ENCODE measurements at places on chromosomes 7 and 10. TPM values are rescaled to one million over a fixed set of nuclear protein-coding genes. Genes with fewer than 3 reads are reported as not detected.
A peak's percentile ranks its signal among the peaks of the same experiment; 100 is the strongest.

DNA sequence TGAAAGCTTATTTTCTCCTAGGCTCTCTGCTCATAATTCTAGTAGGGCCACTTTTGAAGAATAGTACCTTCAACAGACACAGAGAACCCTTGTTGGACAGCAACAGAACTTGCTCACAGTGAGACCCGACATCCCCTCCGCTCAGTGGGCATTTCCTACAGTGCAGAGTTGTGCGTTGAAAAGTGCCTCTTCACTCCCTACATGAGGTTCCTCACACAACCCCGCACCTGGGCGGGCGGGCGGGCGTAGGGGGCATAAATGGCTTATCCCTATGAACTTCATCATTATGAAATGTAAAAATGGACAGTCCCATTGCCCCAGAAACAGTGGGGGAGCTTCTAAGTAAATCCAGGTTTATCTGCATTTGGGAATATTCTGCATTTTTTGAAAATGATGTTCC, 174.9 kb downstream of the MGMT start:
- no peak for DNase-seq

DNA sequence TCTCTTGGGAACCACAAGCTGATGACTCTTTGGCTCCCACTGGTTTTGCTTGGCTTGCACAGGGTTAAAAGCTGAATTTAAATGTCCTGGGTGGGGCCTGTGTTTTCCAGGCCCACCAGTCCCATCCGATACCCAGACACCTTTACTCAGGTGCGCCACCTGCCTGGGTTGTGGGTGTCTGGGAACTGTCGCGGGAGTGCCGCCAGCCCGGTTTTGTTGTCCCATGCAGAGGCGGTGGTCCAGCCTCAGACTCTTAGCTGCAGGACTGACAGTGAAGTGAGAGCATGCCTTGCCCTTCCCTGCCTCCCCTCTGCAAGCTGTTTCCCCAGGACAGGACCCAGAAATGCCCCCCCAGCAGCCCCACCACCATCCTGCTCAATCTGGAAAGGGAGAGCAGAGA, 255.6 kb upstream of the ZNF32 start:
- DNase-seq, result no peak

DNA sequence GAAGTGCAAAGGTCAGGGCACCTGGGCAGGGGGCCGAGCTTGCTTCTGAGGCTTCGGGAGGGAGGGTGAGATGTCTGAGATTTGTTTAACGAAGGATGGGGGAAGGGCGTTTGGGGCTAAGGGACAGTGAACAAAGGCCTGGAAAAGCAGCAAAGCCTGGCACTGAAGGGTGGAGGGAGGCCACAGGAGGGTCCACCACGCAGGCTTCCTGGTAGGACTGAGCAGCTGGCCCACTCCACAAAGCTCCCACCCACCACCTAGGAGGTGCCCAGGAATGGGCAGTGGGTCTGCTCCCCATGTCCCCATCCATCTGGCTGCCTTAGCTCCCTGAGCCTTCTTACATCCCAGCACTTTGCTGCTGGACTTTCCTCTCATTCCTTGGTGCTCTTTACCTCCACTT, 39.4 kb upstream of the CXCL12 start:
- no peak for DNase-seq

GRCh38 chr7:18419456-18419855, 76.1 kb upstream of the HDAC9 start:
- DNase-seq, result no peak

DNA sequence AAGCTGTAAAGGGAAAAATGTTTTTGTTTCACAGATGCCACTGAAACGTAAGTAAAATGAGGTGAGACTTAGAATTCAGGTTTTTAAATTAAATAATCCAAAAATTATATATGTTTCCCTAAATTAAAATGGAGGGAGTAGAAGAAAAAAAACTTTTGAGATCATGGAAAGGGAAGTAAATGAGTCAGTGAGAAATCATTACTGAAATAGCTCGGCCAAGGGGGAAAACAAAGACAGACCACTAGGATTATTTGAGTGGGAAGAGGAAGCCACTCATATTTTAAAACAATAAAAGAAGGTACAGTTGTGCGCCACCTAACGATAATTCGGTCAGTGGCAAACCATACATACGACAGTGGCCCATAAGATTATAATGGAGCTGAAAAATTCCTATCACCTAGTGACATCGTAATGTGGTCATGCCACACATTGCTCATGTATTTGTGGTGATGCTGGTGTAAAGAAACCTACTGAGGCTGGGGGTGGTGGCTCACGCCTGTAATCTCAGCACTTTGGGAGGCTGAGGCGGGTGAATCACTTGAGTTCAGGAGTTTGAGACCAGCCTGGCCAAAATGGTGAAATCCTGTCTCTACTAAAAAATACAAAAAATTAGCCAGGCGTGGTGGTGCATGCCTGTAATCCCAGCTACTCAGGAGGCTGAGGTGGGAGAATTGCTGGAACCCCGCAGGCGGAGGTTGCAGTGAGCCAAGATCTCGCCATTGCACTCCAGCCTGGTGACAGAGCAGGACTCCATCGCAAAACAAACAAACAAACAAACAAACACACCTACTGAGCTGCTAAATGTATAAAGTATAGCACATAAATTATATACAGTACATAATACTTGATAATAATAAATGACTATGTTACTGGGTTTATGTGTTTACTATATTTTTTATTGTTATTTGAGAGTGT, 64.7 kb downstream of the MKX start:
- no peak for DNase-seq

DNA sequence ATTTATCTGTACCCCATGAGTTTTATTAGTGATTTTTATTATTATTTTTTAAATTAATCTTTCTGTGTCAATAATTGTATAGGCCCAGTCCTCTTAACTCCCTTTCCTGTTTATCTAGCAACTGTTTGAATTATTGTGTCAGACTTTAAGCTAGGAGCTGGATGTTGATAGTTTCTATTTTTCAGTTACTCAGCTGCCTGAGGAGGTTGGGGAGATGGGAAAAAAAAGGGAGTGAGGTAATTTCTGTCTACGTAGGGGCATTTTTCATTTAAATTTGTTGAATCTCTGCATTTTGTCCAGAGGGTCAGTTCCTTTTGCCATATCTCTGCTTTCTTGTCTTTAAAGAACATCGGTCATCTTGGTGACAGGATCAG, 5.0 kb upstream of the ZNF518A start:
- no peak for DNase-seq

- no peak for DNase-seq
These were observed 2.2 kb downstream of the PDCD4 start for GRCh38 chr10:110873951-110874350.

GRCh38 chr7:130396109-130396508, 15.8 kb downstream of the CPA1 start:
- no peak for DNase-seq

GRCh38 chr7:123096434-123096833, 100.9 kb upstream of the TAS2R16 start:
- DNase-seq, result no peak

DNA sequence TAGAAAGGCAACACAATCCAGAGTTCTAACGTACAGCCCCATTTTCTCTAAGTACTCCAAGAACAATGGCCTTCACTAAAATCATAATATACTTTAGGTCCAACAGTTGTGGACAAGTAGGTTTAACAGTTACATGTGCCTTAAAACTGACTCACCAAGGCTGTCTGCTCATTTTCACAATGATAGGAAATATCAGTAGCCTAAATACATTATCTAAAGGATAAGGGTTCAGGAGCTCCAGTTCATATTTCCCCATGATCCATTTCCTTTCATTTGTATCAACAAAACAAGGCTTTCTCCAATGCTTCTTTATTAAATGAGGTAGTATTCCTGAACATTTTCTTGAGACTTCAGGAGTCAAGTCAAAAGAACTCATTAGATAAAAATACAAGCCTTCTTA, 164.0 kb downstream of the SLC25A13 start:
- no peak for DNase-seq

DNA sequence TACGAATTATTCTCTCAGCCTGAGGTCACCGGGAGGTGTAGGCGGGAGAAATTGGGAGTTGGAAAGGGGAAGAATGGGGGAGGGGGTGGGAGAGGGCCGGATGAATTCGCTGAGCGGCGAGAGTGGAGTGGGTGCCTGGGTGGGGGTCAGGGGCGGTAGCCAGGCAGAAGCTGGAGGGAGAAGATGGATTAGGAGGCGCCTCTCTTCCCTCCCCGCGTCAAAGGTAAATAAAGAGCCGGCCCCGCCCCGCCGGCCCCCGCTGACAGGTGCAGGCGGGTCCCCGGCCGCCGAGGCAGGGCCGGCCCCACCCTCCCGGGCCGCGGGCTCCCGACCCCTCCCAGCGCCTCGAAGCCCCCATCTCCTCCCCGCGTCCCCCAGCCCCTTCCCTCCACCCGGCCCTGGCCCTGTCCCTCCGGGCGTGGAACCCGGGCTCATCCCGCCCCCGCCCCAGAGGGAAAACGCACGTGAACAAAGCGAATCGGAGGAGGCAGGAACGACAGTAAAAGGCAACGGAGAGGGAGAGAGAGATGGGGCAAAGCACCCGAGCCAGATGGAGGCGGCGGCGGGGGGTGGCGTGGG, 872 bp downstream of the FAM131B start:
- no peak for DNase-seq

GRCh38 chr7:50221028-50221427, 83.5 kb upstream of the IKZF1 start:
- DNase-seq, result peak; percentile 82

DNA sequence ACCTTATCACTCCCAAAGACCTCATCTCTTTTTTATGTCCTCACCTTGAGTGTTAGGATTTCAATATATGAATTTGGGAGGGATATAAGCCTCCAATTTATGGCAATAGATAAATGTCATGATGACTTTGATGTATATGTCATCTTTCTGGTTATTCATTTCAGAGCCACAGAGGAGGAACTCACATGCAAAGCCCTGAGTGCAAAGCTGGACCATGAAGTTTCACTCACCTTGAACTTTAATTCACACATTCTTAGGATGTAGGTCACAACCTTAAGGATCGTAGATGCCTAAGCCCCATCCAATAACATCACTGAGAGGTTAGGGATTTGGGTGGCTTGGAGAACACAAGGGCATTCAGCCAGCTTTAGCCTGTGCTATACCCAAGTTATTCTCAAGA, 81.9 kb upstream of the ZPBP start:
- DNase-seq, result no peak

AGR3 gene
- polyA plus RNA-seq, result not detected

BAZ1B gene
- polyA plus RNA-seq, result 12.1 TPM

MRPS33 gene
- polyA plus RNA-seq, result 3.3 TPM

RBP4 gene
- polyA plus RNA-seq, result 0.64 TPM

AIFM2 gene
- polyA plus RNA-seq, result 1.7 TPM

DPP6 gene
- not detected for polyA plus RNA-seq

PTEN gene
- 57.6 TPM for polyA plus RNA-seq
